ENCODE measurements at places on chromosomes 3 and 15.

DNA sequence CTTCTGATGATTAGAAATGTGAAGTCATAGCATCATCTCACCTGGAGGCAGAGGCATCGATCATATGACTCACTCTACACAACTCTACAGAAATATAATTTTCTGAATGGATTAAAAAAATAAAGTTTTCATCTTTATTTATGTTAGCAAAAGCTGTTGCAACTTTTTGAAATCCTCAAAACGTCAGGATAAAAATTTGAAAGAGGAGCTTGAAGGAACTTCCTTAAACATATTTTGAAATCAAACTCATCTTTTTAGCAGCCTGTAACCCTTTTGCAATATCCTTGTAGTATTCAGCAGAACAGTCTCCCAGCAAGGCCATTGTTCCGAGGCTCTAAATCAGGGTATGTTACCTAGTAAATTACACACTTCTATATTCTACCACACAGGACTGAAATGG is 985.4 kb downstream of the PLOD2 start:
- no peak for DNase-seq

- no peak for DNase-seq
These were observed 66.2 kb upstream of the TSC22D2 start for GRCh38 chr3:150341891-150342290.

DNA sequence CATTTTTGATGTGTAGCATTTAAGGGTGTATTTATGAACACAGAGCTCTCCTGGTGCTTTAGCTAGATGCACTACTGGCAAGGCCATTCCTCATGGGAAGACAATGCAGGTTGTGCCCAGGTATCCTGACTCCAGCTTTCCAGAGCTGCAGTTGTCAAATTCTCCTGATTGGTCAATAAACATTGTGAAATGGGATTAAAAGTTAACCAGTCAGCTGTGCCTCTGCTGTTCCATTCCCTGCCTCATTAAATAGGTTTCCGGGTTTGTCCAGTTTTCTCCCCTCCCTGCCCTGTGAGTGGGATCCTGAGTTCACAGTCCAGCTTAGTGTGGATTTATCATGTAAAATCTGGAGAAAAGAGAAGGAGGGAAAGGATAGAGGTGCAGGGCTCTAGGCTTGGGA is 207.3 kb downstream of the SQOR start:
- no peak for DNase-seq

- no peak for DNase-seq
These were observed 30.1 kb upstream of the ADAMTS7 start for GRCh38 chr15:78841376-78841706.

- no peak for DNase-seq
These were observed 23.1 kb downstream of the STIMATE start for GRCh38 chr3:52874160-52874701.

DNA sequence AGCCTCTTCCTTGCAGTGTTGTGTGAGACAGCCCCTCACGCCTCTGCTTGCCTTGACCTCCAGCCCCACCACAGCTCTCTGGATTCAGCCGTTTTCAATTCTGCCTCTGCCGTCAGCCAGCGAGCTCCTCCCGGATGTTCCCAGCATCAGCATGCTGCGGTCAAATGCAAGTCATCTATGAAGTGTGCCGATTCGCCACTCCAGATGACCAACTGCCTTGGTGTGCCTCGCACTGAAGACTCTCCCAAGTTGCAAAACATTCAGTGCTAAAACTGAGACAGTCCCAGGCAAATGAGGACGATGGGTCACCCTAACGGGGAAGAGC is 30.6 kb upstream of the RASA2 start:
- no peak for DNase-seq

GRCh38 chr15:81752546-81752942 is 293.3 kb downstream of the MEX3B start:
- no peak for DNase-seq

DNA sequence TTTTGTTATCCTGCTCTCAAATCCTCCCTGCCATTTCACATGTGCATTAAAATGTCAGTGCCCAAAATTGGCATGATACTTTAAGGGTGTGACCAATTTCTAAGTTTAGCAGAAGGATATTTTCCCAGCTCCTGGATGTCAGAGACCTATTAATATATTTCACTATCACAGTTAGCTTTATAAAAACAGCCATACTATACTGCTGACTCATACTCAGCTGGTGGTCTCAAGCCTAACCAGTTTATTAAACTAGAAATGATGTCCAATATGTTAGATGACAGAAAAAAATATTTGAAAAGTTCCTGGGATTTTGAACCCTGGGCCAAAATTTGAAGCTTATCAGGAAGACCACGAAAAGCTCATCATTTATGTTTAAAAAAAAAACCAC is 60.9 kb upstream of the ZNF280D start:
- no peak for DNase-seq

GRCh38 chr3:63976161-63976871 is 47.0 kb downstream of the PSMD6 start:
- no peak for DNase-seq

GRCh38 chr15:89325039-89325803 is 9.4 kb downstream of the POLG start:
- DNase-seq: no peak

DNA sequence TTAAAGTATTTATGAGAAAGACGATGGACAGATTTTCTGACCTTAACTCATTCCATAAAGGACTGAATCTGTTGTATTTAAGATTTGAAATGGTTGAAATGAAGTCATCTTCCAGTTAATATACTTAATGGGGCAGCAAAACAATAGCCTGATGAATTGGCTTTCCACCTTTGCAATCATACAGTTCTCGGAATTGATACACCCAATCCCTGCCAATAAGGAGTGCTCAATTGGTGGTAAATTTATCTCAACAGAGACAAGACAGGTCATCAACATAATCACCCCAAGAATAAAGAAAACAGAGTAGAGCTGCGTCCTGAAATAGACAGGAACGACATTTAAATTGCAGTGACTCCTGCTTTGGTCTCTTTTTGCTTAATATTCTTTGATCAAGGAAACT is 11.2 kb downstream of the ANXA2 start:
- no peak for DNase-seq

DNA sequence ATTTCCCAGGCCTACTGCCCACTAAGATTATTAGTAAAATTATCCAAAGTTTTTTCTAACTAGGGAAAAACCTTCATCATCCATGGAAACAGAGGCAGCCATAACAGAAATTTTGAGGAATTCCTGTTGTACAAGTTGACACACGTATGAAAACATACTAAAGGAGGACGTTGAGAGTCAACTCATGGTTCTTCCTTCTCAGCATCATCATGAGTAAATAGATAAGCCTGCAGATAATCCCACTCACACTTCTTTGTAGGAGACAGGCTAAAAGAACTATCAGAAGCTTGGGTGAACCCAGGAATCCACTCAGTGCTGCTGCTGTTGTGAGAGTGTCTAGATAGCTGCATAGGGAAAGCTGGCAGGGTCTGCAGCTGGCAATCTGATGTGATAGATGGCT is 694.8 kb upstream of the NR2F2 start:
- no peak for DNase-seq

GRCh38 chr3:158159714-158160113 is 49.8 kb downstream of the RSRC1 start:
- DNase-seq: no peak

- DNase-seq: no peak
These were observed 9.3 kb downstream of the BDH1 start for GRCh38 chr3:197546307-197547085.

DNA sequence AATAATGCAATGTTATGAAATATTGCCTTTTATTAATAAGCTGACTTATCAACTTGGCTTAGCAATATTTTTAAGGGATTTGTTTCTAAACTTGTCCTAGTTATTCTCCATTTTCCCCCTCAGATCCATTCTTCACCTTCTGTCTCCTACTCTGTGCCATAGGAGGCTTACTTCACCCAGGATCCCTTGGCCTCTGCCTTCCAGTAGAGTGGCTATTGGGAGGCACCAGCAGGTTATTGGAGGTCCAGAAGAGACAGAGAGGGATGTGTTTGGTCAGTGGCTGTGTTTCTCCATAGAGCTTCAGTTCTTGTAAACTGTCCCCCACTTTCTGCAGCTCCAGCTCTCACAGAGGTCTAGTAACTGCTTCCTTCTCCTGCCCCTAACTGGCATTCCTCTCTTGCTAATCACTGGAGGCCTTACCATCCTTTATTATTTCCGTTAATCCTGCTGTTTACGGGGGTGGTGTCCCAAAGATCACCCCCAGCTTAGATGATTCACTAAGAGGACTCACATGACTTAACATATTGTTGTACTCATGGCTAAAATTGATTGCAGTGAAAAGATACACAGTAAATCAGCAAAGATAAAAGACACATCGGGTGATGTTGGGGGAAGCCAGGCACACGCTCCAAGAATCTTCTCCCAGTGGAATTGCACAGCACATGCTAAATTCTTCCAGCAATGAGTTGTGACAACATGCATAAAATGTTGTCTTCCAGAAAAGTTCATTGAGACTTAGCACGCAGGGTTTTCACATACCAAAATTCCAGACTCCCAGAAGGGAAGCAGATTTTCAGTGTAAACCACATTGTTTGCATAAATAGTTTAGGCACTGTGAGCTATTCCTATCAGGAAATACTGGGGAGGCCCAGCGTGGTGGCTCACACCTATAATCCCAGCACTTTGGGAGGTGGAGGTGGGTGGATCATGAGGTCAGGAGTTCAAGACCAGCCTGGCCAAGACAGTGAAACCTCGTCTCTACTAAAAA is 67.5 kb downstream of the RPL22L1 start:
- no peak for DNase-seq

DNA sequence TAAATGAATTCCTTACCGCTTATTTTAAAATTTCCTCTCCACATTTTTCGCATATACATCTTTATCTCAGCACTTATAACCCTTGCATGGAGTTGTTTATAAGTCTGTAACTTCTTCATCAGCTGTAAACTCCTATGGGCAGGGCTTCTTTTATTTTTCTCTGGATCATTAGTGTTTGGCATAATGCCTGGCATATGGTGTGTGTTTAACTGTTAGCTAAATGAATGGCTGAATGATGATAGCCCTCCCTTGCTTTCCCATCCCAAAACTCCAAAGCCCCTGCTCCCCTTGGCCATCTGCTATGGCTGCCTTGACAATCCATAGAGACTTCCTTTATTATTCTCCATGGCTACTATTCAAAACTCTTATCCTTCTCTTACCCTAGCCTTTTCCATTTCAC is 48.1 kb upstream of the SEMA6D start:
- no peak for DNase-seq

- no peak for DNase-seq
These were observed 26.1 kb downstream of the RASGRP1 start for GRCh38 chr15:38538328-38539007.

DNA sequence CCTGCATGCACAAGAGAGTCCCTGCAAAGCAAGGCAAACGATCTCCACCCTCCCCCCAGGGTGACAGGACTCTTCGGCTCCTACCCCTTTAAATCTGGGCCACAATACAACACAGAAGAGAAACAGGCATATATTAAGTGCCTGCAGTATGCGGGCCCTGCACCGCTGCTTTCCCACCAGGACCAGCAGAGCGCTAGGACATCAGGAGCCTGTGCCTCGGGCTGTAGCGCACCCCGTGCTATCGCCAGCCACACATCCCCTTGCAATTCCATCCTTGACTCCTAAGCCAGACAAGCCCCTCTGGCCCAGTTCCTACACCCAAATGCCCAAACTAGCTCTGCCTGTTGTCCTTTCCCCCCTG is 4.1 kb downstream of the GALNT15 start:
- DNase-seq: no peak

DNA sequence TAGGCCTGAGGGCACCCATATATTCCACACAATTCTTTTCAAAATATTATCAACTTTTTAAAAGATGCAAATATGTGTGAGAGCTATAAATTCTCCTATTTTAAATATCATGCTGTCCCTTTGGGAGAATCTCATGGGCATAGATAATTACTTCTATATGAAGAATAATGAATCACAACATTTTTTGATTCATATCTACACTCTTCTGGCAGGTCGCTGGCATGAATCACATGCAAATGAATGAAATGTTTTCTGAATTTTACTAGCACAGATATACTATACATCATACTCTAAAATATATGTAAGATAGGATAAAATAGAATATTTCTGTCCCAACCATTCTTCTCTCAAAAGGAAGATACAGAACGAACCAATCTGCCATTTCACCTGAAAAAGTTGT is 277.7 kb upstream of the KCNH8 start:
- no peak for DNase-seq

DNA sequence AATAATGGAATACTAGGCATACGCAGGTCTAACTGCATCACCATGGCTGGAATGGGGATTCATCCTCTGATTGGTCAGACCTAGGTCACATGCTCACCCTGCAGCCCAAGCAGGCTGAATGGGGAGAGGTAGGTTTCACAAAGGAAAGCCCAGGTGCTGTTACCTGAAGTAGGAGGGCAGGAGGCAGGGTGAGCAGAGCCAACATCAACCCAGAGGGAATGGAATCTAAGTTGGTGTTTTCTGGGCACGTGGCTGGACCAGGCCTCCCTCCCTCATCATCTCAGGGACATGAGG is 6.7 kb upstream of the H1-8 start:
- no peak for DNase-seq

Data from stimulated activated CD4-positive, alpha-beta T cell treated with anti-CD3 and anti-CD28 coated beads, Interleukin-2, amount 100 ng/mL, for 24 hours (primary cell).